ENCODE measurements at places on chromosomes 1 and 21.
A peak's percentile ranks its signal among the peaks of the same experiment; 100 is the strongest.

GRCh38 chr1:55140137-55140536 is 75.0 kb downstream of the USP24 start:
- no peak for DNase-seq

GRCh38 chr1:114342376-114342775 is 168.6 kb downstream of the TRIM33 start:
- DNase-seq = no peak

- peak; percentile 22 for DNase-seq
These were observed 23.5 kb upstream of the COL6A1 start for GRCh38 chr21:45957981-45958600.

DNA sequence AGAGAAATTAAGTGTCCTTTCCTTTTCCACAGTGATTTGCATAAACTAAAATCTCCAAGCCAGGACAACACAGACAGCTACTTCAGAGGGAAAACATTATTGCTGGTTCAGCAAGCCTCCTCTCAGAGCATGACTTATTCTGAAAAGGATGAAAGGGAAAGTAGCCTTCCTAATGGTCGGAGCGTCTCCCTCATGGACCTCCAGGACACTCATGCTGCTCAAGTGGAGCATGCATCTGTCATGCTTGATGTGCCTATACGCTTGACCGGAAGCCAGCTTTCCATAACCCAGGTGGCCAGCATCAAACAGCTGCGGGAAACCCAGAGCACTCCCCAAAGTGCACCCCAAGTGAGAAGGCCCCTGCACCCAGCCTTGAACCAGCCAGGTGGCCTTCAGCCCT is 39.1 kb downstream of the CLEC20A start:
- no peak for DNase-seq

- peak; percentile 41 for DNase-seq
These were observed 3.5 kb upstream of the PIGV start for GRCh38 chr1:26784023-26784871.

DNA sequence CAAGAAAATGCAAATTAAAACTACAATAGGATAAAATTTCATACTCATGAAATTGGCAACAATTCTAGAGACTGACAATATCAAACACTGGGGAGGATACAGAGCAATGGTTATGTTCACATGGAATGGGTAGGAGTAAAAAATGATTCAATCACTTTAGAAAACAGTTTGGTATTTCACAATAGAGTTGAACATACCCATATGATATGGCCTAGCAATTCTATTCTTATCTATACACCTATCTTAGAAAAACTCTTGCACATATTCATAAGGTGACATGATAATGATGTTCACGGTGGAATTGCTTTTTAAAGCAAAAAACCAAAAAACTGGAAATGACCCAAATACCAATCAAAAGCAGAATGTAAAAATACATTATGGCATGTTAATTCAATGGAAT is 28.7 kb downstream of the PHC2 start:
- DNase-seq = no peak

- no peak for DNase-seq
These were observed 169.2 kb downstream of the ZNF281 start for GRCh38 chr1:200240656-200241055.

GRCh38 chr1:172394141-172394751 is 26.2 kb upstream of the C1orf105 start:
- no peak for DNase-seq

DNA sequence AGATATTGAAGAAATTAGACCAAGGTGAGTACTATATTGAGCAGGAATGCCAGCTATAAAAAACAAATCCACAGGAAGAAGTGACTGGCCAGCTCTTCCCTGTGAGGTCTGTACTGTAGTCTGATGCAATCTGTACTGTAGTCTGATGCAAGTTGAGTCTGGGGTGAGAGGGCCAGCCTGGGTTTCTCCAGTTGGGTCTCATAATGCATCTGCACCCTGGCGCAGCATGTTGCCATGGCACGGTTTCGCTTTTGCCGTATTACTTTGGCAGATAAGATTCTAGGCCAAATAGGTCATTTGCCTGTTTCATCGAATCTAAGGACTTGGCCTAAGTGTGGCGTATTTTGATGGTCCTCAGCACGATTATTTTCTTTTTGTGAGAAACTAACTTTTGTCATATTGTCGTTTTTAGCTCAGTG is 24.4 kb upstream of the PGD start:
- DNase-seq = peak; percentile 22

DNA sequence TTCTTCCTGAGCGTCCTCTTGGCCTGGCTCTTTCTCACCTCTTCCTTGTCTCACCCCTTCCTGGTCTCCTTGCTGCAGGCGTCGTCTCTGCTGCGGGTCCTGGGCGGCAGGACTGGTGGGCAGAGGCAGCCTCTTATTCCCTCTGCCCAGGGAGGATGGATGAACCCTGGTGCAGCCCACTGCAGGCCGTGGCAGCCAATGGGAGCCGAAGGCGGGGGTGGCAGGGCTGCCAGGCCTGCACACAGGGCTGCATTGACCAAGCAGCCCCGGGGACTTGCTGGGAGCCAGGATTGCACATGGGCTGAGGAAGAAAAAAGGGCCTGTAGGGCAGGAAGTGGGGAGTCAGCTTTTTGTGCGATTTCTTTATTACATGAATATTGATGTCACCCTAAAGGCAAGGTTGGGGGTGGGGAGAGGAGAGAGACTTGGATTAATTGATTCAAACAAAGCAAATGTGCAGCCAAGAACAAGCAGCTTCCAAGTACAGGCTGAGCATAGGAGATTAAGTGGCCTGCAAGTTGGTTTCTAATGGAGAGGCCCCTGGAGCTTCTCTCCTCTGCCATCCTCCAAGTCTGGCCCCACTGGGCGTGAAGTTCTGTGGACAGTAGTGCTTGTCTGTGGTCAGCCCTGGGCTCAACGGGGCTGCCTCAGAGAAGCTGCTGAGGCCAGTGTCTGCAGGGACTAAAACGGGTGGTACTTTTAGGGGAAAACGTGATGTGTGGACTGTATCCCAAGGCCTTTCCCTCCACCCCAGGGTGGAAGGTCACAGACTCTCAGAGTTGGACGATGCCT is at the start of gene S100B:
S100B (minus strand) TSS at position 108 of the 792 bp plus-strand sequence. CDS start 2,667 bp downstream, outside the sequence.
- no peak for DNase-seq

DNA sequence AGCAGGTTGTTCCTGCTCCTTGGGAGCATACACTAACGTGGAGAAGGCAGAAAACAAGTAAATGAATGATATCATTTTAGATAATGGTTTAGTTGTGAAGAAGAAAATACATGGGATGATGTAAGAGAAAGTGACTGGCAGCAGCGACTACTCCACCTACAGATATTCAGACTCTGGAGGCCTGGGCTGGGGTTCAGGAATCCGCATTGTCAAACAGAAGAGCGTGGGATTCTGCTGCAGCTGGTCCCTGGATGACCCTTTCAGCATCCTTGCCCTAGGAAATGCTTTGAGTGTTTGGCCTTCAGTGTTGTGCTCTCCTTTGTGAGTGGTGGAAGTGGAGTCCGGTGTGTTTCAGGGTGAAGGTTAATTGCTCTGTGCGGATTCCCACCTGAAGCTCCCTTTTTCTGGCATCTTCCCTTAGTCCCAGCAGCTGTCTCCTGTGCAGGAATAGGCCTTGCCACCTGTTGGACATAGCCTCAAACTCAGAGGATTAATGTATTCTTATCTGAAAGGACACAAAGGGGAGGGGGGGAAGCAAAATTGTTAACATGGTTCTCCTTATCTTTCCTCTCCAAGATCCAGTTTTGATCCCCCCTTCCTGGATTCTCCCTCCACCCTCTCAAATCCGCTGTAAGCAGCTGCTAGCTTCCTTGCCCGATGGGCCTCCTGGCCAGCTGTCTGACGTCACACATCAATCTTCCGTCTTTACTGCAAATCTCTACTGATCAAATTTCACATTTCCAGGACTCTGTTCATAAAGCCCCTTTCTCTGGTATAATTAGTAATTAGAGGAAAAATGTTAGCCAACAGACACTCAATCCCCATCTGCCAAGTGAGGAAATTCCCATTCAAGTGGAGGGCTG is 68.3 kb upstream of the SPAG17 start:
- no peak for DNase-seq

DNA sequence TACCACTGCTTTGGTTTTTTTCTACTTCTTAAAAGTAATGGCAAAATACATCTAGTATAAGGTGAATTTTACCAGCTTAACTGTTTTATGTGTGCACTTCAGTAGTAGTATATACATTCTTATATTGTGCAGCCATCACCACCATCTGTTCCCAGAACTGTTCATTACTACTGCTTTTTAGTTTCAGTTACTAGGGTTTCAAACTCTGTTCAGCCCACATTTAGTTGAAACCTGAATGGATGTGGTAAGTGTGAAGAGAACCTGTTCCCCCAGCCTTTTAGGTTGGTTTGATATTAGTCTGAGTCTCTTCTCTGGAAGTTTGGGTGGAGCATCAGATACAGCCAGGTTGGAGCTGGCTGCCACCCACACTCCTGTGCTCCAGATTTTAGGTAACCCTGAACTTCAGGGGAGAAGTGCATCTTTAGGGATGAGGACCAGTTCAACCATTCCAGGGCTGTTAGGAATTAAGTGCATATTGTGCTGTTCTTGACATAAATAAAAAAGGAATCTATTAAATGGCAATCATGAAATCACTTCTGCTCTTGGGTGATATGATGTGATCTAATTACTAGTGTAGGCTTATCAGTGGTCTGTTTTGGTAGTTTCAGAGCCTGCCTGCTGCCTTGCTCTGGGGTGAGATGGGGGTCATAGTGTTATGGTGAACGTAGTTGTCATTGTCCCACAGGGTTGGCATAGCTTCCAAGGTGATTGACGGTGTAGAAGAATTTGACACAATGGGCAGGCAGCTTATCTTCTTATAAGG is 32.1 kb downstream of the URB2 start:
- DNase-seq = no peak

- DNase-seq = peak; percentile 27
These were observed 10.1 kb upstream of the PROK1 start for GRCh38 chr1:110440877-110441276.

DNA sequence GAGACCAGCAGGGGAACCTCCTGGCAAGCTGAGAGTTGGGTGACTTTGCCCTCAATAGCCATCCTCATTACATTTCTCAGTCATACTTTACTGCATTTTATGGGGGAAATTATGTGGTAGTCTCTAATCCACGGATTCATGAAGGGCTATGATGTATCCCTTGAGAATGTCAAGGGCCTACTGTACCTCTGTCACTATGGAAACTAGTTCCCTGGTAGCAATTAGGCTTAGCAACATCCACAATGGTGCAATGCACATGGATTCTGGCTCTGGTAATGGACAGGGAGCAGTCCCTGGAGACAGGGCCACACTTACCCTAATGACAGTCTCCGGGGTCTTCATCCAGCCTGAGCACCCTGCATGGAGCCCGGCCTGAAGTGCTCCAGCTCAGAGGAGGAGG is 26.5 kb downstream of the LRRN2 start:
- DNase-seq = no peak

GRCh38 chr1:151537112-151537511 is 3.0 kb upstream of the TUFT1 start:
- DNase-seq = peak; percentile 98

DNA sequence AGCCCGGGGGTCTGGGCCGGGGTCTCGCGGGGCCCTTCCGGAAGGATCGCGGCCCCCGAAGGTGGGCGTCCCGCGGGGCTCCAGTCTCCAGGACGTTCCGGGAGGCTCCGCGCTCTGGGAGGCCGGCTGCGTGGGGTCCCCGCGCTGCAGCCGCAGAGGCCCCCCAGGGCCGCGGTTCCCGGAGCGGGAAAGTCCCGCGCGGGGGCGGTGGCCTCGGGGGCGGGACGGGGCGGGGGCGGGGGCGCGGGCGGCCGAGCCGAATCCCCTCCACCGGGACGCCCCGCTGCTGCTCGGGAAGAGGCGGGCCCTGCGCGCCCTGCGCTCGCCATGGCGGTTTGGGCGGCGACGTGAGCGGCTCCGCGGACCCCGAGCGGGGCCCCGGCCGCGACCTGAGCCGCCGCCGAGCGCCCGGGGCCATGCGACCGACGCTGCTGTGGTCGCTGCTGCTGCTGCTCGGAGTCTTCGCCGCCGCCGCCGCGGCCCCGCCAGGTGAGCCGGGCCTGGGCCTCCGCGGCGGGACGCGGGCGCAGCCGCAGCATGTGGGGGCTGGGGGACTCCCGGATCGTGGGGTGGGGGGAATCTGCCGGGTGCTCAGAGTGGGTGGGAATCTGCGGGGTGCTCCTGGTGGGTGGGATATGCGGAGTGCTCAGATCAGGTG is at the start of gene IFNGR2:
IFNGR2 (plus strand) TSS at position 286 of the 658 bp plus-strand sequence; CDS start at position 417, 131 bp downstream.
- peak; percentile 57 for DNase-seq

DNA sequence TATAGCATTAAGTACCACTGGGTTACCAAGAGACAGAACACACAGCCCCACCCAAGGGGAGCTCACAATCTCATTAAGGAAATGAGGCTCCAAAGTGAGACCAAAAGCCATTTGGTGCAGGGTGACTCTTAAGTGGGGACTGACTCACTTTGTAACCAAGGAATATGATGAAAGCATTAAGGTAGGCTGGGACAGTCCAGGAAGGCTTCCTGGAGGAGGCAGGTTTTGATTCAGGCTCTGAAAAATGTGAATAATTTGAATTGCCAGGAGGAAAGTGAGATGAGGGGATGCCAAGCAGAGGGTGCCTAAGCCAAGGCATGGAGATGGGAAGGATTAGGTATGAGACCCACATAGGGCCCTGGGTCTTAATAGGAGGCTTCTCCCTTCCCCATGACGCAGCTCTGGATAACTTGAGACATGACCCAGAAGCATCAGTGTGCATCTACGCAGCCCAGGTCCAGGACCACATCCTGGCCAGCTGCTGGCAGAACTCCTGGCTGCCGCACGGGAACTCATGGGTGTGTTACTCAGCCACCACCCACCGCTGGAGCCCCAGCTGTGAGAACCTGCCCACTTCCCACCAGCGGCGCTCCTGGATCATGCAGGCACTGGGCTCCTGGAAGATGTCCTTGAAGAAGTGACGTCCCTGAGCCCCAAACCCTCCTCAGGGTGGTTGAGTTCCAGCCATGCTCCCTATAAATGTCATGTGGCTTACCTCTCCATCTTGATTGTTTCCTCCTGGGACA is 5.9 kb upstream of the TTC4 start:
- no peak for DNase-seq

DNA sequence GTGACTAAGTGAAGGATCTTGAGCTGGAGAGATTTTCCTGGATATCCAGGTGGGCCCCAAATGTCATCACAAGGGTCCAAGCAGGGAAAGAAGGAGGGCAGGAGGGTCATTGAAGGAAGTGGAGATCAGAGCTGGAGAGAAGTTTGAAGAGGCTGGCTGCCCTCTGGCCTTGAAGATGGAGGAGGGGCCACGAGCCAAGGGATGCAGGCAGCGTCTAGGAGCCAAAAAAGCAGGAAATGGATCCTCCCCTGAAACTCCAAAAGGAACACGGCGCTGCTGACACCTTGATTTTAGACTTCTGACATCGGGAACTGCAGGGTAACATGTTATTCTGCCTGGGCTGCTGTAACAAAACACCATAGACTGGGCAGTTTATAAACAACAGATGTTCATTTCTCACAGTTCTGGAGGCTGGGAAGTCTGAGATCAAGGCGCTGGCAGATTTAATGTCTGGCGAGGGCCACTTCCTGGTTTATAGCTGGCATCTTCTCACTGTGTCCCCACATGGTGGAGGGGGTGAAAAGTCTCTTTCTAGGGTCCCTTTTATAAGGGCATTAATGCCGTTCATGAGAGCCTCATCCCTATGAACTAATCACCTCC is 28.8 kb upstream of the ZBTB21 start:
- peak; percentile 64 for DNase-seq
